Kidney tubule cell (primary cell): ENCODE measurements at places on chromosomes 2 and 18.

DNA sequence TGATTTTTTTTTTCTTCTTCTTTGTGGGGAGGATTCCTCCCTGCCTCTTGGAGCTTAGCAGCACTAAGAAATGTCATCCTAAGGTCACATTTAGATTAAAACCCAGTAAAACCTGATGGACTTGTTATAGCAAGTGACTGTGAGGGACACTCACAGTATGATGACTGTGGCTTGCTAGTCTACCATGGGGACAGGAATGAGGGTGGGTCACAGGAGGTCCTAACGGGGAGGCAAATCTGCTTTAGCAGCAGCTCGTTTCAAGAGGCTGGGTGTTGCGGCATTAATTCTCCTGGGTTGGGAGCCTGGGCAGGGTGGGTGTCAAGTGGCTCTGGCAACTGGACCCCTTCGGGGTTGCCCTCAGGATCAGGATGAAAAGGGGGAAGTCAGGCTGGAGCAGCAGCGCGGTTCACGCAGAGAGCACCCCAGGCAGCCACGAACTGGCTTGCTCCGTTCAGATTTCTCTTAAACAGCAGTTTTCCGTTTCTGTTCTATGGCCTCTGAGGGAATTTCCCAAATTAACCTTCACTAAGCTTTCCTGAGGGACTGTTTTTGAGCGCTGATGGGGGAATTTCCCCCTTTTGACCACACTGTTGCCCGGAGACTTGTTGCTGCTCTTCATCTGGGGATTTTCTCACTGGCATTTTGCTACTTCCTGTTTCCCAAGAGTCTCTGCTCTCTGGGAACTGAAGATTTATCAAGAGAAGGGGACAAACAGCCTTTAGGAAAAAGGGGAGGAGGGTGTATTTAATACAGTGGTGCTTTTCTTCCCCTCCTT is 59.8 kb upstream of the PELI1 start:
- DNase-seq: peak; percentile 86

- no peak for DNase-seq
Measured at GRCh38 chr18:306608-307255, 38.9 kb upstream of the THOC1 start.

GRCh38 chr2:103809415-103809814 is 1044.5 kb upstream of the POU3F3 start:
- no peak for DNase-seq

DNA sequence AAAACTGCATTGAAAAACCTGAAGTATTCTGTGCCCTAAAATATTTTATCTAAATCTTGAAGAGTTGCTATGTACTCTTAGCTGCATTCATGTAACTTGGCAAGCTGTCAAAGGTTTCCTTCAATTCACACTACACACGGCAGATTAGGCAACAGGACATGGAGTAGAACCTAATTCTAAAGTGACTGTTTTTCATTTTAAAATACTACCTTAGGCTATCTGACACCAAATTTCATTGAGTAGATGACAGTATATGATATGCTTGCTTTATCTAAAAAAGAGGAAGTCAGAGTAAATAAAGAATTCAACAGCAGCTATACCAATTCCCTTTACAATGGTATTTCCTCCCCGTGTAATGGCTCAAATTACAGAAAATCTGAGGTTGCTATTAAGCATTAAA is 45.4 kb downstream of the EXOC6B start:
- DNase-seq: no peak

DNA sequence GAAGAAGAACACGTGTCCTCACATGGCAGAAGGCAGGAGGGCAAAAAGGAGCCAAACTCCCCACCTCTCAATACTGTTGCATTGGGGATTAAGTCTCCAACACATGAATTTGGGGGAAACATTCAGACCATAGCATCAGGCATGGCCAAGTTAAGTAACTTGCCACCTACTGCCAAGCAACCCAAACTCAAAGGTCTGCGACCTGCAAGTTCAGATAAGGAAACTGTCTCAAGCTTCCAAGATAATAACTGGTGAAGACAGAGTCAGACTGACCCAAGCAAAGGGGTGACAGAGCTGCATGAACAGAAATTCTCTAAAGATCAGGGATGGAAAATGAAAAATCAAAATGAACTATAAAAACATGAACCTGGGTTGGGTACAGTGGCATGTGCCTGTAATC is 188.7 kb upstream of the SIX3 start:
- DNase-seq: no peak

DNA sequence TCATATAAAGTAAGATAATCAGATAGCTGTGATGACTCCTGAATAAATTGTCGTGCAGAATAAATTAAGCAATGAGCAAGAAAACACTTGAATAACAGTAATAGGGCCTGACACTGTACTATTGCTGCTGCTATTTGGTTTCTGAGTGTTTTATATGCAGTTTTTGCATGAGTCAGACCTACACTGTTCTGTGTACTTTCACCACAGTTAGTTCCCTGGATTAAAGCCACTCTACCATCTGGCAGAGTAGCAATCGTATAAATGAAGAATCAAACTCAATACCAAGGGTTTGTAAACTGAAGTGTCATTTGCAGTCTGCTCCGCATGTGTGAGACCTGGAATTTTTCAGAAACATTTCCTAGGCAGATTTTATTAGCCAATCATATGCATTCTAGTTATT is 398.6 kb upstream of the CDH7 start:
- DNase-seq: no peak

- no peak for DNase-seq
Measured at GRCh38 chr2:7161501-7161900, 244.3 kb downstream of the RNF144A start.

GRCh38 chr18:3329471-3329870 is 67.5 kb downstream of the MYL12B start:
- DNase-seq: peak; percentile 84

DNA sequence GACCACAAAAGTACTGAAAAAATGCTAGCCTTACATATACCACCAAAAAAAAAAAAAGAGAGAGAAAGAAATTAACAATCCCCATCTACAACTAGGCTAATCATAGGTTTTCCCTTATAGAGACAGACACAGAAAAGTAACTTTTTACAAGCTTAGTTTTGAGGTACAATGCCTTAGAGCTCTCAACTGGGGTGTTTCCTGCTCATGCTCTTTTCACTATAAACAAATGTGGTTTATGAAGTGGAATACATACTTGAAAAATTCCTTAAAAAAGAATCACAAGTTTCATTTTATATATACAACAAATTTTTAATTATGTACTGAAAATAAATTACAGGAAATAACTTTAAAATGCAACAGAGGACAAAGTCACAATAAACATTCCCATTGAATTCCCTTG is 82.5 kb downstream of the ATL2 start:
- no peak for DNase-seq

DNA sequence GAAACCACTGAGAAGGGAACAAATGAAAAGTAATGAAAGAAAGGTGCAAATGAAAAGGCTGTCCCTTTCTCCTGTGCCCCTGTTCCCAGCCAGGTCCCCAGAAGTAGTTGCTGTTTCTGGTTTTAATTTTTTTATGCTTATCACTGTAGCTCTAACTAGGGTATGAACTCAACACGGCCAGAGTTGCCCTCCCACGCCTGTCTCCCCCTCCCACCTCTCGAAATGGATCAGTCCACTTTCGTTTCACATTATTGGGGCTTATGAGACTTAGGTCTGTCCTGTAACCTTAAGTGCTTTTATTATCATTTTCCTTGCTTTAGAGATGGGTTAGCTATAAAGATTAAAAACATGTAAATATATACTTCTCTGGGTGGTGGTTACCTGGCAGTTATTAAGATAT is 8.6 kb downstream of the RBFA start:
- no peak for DNase-seq

DNA sequence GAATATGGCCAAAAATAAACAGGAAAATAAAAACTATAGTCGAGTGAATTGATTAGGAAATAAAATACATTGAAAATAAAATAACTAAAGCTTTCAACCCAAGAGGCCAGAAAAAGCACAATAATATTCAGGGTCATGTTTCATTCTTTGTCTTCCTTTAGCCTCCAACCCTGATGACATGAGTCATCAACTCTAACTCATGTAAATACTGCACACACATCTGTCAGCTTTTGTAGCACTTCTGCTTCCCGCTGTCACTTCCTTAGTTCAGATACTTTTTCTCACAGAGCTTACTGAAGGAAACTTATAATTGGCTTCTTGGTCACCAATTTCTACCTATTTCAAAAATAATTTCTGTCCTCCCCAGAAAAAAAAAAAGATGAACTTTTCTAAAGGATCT is 112.8 kb downstream of the UPP2 start:
- peak; percentile 56 for DNase-seq

DNA sequence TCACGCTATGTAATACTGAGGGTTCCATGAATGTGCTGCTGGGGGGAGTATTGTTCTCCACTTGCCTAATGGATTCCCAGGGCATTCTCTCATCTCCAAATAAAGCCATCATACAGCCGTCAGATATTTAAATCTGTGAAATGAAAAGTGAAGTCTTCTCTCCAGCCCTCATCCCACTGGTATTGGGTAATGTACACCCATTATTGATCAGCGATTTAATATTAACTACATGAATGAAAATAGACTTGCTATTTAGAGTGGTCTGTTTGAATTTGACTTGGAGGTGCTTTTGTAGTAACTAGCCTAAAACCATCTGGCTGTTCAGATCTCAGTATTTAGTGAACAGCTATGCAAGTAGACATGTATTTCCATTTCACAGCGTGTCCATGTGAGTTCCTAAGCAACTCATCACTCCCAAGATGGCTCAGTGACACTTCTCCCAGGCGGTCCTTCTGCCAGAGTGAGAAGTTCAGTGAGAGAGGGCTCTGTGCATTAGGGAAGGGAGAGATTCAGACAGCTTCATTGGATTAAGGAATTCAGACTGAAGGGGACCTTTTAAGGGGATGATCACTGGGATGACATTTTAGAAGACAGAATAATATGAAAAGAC is 140.7 kb downstream of the WDSUB1 start:
- DNase-seq: no peak

DNA sequence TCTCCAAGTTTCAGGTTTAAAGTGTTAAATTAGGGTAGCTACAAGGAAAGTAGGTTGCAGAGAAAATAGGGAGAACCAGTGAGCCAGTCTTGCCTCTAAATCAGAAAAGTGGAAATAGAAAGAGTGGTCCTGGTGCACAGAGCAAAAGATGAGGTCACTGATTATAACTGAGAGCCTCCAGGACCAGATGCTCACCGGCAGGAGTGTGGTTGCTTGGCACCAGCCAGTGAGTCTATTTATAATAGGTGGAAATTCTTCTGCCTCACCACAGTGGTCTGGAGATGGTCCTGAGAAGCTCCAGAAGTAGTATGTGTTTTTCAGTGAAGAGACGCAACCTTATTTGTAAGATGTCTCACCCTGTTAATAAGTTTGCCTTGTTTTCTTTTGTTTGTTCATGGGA is 373.9 kb upstream of the KCNJ3 start:
- DNase-seq: no peak

DNA sequence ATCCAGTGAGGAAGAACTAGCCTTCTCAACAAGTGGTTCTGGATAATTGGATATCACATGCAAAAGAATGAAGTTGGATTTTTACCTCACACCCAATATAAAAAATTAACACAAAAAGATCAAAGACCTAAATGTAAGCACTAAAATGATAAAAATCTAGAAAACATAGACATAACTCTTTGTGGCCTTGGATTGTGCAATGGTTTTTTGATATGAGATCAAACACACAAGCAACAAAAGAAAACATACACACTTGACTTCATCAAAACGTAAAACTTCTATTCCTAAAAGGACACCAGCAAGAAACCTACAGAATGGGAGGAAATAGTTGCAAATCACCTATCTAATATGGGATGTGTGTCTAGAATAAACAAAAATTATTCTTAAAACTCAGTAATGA is 54.1 kb upstream of the NFE2L2 start:
- DNase-seq: no peak

DNA sequence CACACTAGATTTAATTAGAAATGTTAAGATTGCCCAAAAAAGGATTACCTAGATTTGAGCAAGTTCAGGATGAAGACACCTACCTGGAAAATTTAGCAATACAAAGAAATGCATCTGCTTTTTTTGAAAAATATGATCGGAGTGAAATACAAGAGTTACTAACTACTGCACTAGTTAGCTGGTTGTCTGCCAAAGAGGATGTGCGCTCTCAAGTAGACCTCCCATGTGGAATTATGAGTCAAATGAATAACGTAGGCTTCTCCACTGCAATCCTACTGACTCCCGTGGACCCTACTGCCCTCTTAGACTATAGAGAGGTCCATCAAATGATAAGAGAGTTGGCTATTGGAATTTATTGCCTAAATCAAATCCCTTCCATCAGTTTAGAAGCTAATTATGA is 2.0 kb downstream of the ANKAR start:
- DNase-seq: no peak

DNA sequence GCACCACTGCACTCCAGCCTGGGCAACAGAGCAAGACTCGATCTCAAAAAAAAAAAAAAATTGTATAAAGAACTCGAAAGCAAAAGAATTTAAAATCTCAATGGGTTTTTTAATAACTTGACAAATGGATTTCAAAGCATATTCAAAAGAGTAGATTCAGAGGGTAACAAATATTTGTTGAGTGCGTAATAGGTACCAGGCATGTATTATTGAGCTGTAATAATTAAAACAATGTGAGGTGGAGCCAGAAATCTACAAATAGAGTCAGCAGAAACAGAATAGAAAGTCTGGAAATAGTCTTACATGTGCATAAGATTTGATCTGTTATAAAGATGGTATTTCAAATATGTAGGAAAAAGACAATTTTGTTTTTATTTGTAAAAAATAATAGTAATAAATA is 19.1 kb upstream of the RAB11FIP5 start:
- no peak for DNase-seq

- peak; percentile 30 for DNase-seq
Measured at GRCh38 chr18:35581546-35581897, at the start of gene GALNT1. TSS of gene GALNT1 (plus strand) at chr18:35581740. CDS start at chr18:35654663, 72,923 bp downstream.

- DNase-seq: no peak
Measured at GRCh38 chr2:215526341-215526740, 90.5 kb upstream of the FN1 start.

- DNase-seq: no peak
Measured at GRCh38 chr2:96831679-96832078, 12.1 kb downstream of the ANKRD23 start.

DNA sequence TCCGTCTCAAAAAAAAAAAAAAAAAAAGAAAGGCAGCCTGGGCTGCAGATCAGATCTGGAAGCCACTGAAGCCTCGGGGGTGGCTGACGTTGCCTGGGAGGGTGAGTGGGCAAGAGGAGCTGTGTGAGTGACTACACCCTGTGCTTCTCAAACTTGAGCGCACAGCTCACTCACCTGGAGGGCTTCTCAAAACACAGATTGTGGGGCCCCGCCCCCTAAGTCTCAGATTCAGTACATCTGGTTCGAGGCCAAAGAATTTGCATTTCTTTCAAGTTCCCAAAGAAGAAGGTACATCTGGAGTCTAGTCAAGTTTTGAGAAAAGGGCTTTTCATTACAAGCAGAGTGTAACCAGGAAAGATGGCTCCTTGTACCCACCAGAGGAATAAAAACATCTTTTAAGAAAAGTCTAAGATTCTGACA is 97.7 kb upstream of the CAB39 start:
- DNase-seq: peak; percentile 30

- DNase-seq: peak; percentile 3
Measured at GRCh38 chr2:189178726-189179569, 613 bp downstream of the COL5A2 start.

- no peak for DNase-seq
Measured at GRCh38 chr2:194100201-194100600, 1556.8 kb upstream of the SLC39A10 start.

- peak; percentile 49 for DNase-seq
Measured at GRCh38 chr2:147688242-147688641, 156.6 kb upstream of the ACVR2A start.

GRCh38 chr2:12778369-12778768 is 61.6 kb downstream of the TRIB2 start:
- DNase-seq: no peak
